ENCODE measurements at places on chromosomes 6 and 20.

DNA sequence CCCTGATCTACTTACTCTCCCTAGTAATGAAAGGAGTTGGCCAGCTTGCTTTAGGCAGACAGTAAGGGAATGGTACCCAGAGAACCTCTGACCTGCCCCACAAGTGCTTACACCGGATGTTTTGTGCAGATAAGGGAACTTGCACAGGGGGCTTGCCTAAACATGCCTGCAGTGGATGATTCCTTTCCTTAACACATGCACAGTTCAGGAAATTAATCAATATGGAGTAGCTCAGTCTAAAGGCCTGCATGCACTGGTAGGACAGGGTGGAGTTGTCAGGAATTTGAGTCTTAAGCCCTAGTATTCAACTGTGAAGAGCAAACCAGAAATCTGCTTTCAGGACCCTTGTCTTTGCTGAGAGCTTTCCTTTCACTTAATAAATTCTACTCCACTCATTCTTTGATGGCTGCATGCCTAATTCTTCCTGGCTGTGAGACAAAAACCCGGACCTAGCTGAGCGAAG lies 3.9 kb upstream of the TRIM38 start:
- DNase-seq, result no peak

DNA sequence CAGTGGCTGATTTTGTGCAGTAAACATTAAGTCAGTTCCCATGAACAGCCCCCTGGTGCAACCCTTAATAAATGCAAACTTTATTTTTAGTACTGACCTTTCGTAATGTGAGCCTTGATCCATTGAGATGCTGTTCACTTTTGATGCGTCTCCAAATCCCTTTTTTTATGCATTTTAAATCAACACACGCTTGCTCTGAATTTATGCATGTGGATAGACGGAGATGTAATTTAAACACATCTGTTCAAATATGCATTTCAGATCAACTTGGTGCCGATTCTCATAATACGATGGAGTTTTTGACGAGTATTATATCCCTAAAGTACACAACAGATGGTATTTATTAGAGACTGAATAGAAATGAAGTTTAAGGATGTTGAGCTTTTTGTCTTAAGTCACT lies 505.7 kb downstream of the CDKAL1 start:
- no peak for DNase-seq

DNA sequence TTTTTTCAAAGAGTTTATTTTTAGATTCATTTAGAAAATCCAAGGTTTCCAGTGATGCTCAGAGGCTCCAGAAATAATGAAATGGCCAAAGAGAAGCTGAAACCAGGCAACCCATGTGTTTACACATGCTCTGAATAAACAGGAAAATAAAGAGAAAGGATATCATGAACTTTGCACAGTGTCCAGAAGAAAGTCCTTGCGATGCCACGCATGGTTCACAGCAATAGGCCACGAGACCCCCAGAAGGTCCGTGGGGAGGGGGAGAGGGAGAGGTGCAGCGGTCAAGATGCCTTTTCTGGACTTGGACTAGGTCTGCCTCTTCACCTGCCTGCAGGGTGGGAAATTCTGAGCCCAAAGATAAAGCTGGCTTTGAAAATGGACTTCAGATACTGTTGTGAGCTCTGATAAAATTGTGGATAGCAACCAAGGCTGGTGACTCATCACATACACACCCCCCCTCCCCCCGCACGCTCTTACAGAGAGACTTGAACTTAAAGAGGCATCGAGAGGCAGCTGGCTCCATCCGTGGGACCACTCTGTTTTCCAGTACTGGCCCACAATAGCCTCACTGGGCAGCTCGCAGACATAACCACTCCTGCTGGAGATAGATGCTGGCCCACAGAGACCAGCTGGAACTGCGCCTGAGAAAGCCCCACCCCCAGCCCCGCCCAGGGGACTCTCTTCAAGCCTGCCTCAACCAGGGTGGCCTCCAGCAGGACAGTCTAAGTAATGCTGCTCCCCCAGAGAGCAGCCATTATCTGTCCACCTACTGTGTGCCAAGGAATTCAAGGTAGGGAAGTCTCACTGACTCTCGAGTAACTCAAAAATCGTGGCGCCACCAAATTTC lies 21.2 kb upstream of the NFATC2 start:
- DNase-seq, result no peak

GRCh38 chr6:93468291-93468690 lies 48.9 kb upstream of the EPHA7 start:
- no peak for DNase-seq

DNA sequence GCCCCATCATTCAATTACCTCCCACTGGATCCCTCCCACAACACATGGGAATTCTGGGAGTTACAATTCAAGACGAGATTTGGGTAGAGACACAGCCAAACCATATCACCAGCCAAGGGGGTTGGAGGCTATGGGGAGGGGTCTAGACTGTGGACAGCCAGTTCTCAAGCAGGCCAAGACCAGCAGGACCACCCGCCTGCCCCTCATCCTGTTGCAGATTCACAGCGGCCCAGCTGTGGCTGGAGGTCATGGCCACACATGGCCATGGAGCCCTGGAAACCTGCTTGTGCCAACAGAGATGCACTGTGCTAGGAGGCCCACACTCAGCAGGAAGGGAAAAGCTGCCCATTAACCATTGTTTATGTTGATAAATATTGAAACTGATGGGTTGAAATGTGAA lies 240.5 kb downstream of the TTLL2 start:
- DNase-seq, result no peak

DNA sequence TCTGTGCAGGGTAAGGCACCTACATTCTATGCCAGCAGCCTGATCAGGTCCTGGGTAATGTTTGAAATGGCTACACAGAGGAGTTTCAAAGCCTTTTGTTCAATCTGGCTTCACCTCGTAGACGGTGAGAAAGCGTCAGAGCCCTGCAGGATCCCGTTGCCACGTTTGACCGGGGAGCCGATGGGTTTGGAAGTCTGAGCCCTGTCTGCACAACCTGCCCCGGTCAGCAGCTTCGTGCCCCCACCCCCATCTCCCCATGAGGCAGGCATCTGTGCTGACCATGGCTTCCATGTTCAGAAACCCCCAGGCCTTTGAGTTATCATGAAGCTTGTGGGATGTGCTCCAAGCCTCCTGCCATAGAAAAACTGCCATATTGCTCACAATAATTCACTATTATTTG lies 63.9 kb downstream of the PTPN1 start:
- DNase-seq, result no peak

DNA sequence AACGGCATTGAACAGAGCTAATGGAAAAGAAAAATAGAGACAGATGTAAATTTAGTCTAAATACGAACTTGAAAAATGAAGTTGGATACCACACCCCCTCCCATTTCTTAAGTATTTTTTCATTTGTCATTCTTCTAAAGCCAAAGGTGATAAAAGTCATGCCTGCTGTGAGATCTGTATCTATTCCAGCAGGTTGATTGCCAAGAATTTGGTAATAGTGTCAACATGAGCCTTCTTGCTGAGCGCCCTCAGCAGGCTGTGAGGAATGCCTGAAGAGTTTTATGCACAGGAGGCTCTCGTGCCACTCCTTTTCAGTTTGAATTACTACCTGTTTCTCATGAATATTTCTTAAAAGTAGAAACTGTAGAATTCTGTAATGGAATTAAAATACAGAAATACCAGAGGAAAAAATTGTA lies 165.4 kb downstream of the QKI start:
- DNase-seq, result no peak

GRCh38 chr20:5779071-5779900 lies 29.1 kb downstream of the SHLD1 start:
- DNase-seq, result no peak

DNA sequence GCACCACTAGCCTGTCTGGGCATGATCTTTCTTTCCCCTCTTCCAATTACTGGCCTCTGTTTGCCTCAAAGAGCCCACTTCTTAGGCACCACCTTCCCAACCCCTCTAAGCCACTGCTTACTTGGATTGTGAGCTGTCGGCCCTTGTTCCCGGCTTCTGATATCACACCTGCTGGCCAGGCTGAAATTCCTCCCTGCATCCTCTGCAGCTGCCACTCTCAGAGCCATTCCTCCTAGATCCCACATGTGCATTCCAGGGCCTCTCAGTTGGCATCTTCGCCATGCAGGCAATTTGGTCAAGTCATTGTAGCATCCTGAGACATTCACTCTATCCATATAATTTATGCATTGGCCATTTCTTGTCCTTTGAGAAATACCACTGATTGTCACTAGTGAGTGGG lies 135.9 kb downstream of the OLIG3 start:
- DNase-seq, result no peak

DNA sequence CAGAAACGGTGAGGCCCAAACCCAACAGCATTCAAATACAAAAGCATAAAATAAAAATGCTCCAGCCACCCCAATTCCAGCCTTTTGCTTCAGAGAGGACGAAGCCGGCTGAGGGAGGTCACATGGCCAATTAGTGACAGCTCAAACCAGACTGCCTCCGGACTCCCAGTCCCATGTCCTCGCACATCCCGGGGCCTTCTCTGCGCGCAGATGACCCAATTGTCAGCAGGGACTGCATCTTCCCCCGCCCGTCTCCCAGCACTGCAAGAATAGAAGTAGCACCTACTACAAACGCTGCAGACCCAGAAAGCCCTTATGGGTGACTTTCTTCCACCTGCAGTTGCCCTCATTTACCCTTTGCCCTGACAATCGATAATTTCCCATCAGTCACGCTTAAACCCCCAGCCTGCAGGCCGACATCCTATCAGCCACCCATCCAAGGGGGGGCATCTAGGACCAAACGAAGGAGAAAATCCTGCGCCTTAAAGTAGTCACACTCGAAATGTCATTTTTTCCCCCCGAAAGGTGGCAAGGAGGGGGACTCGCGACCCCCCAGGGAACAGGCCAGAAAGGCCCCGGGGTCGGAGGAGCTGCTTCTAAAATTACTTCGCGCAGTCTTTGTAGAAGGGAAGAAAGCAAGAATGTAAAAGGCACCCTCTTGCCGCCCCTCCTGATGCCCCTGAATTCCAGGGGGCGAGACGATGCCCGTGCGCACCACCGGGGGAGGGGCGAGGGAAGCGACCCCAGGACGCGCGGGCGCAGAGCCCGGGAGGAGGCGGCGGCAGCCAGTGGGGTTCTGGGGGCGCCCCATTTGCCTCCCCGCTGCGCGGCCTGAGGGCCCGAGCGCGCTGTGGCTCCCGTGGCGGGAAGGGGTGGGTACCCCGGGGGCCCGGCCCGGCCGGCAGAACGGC lies 792 bp downstream of the SLC23A2 start:
- DNase-seq, result peak; percentile 16

DNA sequence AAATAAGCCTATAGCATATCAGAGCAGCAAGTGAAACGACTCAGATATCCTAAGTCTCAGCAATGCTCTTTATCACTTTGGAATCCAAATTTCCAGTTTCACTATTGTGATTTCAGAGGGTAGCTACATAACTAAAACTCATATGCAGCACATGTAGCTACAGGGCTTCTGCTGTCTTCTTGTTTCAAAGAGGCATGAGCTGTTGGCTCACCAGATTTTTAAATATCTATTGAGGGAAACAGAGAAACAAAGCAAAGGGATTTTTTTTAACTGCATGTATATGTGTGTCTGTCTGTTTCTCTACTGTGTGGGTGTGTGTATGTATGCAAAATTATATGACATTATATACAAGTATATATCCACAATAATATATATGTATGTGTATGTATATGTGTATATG lies 258.4 kb downstream of the HDGFL1 start:
- DNase-seq, result no peak

GRCh38 chr6:38302081-38302480 lies 337.6 kb downstream of the BTBD9 start:
- DNase-seq, result no peak

DNA sequence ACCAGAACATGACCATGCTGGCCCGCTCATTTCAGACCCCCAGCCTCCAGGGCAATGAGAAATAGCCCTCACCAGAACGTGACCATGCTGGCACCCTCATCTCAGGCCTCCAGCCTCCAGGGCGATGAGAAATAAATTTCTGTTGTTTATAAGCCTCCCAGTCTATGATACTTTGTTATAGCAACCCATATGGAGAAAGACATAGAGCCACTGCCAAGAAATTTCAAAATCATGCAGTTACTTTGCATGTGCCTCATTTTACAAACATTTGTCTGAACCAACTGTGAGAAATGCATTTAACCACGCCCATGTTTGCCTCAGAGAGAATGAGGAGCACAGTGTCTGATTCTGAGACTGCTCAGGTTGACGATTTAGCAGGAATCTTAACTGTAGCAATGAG lies 15.5 kb downstream of the CYP39A1 start:
- DNase-seq, result no peak

DNA sequence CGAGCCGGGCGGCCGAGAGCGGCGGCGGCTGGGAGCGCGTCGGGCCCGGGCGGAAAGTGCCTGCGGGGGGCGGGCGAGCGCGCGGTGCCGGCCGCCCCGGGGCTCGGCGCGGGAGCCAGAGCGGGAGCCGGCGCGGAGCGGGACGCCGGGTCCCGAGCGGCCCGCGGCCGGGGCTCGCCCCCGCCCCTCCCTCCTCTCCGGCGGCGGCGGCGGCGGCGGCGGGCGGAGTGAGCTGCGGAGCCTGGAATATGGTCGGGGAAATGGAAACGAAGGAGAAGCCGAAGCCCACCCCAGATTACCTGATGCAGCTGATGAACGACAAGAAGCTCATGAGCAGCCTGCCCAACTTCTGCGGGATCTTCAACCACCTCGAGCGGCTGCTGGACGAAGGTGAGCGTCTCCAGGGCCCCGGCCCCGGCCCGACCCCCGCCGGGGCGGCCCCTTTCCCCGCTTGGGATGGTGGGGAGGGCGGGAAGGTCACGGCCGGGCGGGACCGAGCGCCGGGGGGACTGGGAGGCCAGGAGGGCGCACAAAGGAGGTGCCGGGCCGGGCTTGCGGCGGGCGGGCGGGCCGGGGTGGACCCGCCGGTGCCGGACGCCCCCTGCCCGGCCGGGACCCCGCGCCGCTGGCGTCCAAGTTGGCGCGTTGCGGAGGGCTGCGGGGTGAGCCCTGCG lies 565 bp downstream of the QKI start:
- no peak for DNase-seq

DNA sequence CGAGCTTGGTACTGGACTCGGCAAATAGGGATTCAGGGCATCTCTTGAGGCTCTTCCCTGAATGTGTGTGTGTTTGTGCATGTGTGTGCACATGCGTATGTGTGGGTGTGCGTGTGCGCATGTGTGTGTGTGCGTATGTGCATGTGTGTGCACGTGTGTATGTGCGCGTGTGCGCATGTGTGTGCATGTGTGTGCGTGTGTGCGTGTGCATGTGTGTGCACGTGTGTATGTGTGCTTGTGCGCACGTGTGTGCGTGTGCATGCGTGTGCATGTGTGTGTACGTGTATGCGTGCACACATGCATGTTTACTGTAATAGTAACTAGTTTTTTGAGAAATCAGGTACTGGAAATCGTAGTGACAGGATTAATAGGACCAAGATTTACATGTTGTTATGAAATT lies 117.7 kb downstream of the SMOC2 start:
- DNase-seq, result no peak

DNA sequence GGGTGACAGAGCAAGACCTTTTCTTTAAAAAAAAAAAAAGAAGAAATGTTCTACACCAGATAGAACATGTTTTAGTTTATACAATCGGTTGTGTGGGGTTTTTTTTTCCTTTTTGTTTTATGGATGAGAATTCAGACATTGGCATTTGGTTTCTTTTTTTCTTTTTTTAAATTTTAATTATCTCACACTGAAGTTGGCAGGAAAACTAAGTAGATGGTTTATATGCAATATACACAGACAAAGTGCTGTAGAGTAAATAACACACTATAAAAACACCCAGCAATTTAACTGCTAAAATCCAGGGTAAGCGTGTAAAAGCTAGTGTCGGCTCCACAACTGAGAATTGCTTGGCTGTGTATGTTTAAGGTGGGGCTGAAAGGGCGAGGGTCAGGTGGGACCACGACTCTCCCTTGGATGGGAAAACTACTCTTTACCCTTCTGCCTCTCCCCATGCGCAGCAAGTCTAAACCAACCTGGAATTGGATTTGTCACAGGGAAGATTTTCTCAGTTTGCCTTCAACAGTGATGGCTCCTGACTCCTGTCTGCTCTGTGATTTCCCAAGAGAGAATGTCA lies 147.1 kb upstream of the MARCKS start:
- no peak for DNase-seq

- no peak for DNase-seq
Observed at GRCh38 chr6:6333501-6333900, 13.0 kb upstream of the F13A1 start.

All from nucleus accumbens (tissue), 56 donors.